ENCODE measurements at places on chromosomes 6 and 20.

DNA sequence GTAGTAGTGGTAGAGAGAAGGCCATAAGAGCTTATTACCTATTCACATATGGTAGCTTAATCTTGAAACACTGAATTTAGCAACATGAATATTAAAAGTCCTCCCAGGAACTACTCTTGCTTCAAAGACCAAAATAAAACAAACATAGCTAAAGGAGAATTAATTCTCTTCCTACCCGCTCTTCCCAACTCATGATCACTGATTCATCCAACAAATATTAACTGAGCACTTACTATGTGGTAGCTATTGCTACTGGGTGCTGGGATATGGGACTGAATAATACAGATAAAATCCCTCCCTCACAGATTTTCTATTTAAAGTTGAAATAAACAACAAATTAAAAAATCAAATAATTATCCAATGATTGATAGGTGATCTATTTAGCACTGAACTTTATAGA, 287.1 kb downstream of the BTBD9 start:
- DNase-seq: no peak

- DNase-seq: no peak
These were observed 88.0 kb downstream of the SCML4 start for GRCh38 chr6:107735906-107736635.

DNA sequence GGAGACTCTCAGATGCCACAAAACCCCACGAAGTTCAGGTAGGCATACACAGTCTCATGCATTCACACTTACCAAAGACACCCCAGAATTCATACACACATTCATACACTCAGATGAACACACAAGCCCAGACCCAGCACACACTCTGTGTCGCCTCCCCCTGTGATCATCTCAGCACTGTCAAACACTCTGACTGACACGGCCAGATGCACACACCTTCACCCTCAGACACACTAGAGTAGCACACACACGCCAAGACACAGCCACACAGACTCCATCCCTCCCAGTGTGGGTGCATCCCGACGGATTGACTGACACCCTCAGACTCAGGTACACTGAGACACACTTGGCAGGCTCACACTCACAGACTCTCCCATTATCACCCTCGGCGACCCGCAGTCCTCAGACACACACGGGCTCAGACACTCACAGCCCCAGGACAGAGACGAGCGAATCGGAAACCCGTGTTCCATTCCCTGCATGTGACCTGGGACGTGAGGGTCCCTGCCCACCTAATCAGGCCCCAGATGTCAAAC, 872 bp upstream of the RIMS4 start:
- DNase-seq: no peak

DNA sequence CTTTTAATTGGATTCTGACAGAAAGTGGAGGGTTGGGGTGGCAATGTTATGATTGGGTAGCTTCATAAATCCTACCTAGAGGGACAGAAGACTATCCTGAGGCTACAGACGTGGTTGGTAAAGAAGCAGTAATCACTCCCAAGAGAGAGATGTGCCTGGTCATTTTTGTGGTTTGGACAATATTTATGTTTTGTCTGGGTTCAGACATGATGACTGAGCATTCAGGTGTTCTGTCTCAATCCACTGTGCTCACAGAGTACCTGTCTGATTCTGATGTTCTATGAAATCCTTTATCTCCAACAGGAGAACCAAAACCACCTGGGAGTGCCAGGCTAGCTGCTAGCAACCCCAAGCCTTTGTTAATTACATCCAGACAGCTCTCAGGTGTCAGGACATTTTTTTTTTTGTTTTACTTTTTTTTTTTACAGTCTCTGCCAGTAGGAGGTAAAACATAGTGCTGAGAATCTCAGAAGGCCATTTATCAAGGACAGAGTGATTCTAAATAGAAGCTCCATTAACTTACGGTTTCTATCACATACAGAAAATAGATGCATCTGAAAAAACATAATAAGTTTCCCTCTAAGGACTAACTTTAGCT, 1.6 kb upstream of the HLA-DQA1 start:
- DNase-seq: no peak

GRCh38 chr6:96138406-96138805, 122.6 kb downstream of the FUT9 start:
- no peak for DNase-seq

DNA sequence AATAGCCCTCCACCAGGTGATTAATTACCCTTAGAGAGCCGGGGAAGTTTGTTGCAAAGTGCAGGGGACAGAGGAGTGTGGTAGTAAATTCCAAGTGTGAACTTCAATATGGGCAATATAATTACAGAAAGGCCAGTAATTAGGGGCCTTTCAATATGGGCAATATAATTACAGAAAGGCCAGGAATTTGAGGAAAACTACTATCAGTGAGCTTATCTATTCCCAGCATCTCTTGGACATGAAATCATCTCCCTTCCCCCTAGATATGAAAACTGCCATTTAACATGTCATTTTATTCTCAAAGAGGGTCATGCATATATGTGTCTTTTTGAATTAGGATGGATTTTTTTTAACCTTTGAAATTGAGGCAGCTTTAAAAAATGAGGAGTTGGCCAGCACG, 102.0 kb downstream of the FOXO3 start:
- DNase-seq: no peak

GRCh38 chr6:16967470-16967817, 134.4 kb upstream of the STMND1 start:
- DNase-seq: no peak

DNA sequence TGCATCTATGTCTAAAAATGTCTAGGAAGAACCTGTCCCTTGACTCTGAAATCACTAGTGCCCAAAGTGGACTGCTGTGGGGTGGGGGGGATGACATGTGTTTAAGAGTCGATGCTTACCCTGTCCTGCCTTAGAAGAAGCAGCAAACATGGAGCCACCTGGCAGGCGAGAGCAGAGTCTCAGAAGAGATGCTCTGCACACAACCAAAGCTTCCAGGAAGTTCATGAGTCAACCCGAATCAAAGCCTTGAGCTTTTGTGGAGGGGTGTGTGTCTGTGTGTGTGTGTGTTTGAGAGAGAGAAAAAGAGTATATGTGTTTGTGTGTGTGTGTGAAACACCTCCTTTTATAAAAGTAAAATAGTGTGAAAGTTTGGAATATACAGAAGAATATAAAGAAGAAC, 269.9 kb downstream of the ALDH8A1 start:
- no peak for DNase-seq

DNA sequence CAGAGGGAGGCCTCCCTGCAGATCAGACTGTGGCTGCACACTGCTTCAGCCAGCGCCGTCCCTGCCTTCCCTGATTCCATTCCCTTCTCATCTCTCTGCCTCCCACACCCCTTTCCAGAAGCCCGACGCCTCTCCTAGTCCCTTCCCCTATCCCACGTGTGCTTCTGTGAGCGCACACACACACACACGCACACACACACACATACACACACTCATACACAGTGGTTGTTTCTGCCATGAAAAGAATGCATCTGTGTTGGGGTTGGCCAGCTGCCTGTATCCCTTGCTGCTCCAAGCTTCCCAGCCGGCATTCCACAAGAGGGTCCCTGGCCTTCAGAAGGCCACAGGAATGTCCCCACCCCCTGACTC, 51.7 kb downstream of the MOCS1 start:
- DNase-seq: no peak

DNA sequence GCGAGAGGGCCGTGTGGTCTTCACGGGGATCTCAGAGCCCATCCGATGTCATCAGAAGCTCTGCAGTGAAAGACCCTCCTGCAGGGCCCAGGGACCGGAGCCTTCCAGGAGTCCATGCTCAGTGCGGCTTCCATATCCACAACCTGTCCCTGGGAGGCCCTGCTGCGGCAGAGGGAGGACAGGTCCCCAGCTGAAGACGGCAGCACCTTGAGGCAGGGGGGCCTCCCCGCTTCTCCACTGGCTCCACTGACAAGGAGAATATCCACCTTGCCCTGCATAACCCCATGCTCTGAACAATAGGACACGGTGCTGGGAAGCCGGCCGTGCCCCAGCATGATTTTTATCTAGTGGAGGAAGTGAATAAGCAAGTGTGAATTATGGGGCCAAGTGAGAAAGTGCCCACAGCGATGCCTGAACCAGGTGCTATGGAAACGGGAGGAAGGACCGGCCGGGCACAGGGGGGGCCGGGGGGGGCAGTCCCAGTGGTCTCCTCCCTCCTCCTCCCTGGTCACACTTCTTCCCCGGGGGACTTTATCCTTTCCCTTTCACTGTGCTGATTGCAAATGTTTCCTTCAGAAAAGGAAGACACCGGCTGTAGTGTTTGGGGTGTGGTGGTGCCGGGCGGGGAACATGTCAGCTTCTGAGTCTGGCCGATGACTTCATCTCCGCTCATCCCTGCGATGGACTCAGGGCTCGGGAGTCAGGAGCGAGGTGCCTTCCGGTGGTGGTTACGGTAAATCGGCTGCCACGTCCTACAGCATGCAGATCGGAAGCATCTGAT, 225.1 kb downstream of the ERMARD start:
- DNase-seq: no peak

DNA sequence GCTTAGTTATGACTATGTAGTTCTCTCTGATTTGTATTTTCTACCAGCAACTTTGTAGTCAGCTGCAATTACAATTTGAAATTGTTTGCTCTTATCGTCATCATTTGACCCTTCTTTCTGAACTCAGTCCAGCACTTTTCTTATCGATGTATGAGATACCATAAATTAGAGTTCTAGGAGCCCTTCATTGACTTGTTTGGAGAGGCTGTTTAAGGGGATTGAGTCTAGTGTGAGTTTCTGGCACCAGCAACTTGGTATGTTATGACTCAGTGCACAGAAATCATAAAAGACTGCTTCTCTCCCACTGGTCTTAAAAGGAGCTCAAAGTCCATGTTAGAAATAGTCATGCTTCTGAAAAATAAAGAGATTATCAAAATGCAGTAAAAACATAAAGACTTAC, 190.3 kb downstream of the TENT5A start:
- DNase-seq: no peak

- DNase-seq: no peak
These were observed 1.3 kb downstream of the ADGRG6 start for GRCh38 chr6:142303176-142303533.

DNA sequence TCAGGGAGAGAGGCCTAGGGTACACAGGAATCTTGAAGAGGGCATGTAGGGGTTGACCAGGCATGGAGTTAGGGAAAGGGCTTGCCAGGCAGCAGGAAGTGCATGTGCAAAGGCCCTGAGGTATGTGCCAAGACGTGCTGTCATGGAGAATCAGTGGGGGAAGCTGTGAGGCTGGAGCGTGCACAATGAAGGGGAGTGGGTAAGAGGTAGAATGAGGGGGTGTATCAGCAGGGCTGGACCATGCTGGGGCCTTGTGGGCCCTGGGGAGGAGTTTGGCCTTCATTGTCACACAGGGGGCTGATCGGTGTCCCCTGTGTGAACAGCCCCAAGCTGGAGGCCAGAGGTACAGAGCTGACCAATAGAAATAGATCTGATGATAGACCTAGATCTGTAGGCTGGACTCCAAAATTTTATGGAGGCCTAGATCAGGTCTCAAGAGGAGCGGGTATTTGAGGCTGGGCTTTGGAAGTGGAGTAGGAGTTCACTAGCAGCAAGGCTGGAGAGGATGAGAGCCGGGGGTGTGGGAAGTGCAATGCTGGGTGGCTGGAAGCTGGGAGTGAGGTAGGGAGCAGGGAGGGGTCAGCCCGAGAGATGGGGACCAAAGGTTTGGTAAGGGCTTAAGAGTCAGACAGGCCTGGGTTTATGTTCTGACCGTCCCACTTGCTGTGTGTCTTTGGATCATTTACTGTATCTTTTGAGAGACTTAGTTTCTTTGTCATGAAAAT, 3.0 kb downstream of the SRC start:
- no peak for DNase-seq

GRCh38 chr6:136307351-136307750, 17.7 kb upstream of the BCLAF1 start:
- no peak for DNase-seq

- DNase-seq: peak; percentile 6
These were observed 94.8 kb upstream of the CNKSR3 start for GRCh38 chr6:154605178-154605881.

DNA sequence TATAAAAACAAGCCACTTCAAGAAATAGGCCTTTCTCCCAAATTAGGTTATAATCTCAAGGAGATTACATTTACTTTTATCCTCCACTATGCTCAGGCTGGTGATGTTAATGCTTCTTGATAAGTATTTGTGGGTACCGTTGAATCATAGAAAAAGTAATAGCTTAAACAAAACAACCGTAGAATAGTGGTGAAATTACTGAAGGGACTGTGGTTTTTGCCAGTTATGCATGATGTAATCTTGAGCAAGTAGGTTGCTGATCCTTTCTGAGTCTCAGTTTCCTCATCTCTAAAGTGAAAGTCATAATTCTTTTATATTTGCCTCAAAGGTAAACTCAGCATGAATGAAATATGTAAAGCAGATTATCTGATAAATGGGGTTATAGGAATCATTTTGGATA, 187.3 kb upstream of the JAG1 start:
- DNase-seq: no peak

GRCh38 chr6:17429383-17430061, 36.1 kb downstream of the CAP2 start:
- DNase-seq: no peak

DNA sequence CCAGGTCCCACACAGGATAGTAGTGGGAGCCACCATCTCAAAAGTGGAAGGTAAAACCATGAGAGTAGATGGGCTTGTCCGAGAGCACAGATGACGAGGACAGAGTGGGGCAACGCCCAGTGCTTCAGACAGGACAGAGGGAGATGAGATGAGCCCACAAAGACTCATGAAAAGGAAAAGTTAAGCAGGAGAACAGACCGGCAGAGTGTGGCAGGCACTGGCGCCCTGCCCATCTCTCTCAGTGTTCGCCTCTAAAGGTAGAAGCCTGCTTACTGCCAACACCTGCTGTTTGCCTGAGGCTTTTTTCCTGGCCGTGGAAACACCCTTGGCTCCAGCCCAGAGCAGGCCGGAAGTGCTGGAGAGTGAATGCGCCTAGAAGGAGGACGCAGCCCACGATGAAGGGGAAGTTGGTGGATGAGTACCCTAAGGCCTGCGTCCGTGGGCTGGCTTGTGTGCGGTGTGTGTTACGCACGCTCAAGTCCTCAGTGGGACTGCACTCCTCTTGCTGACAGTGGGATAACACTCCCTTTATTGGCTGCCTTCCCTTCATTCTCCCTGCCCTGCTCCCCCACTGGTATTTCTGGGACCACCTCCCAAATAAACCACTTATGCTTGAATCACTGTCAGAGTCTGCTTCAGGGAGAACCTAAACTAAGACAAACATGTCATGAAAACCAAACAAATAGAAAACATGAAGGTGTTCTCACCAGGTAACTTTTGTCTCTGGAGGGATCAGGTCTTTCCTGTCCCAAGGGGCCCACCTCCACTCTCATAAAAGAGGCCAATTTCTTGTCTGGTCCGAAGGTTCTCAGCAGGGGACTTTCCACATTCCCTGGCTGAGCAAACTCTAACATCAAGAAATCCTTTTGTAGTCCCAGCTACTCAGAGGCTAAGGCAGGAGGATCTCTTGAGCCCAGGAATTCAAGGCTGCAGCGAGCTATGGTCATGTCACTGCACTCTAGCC, 9.1 kb upstream of the FOXP4 start:
- no peak for DNase-seq

DNA sequence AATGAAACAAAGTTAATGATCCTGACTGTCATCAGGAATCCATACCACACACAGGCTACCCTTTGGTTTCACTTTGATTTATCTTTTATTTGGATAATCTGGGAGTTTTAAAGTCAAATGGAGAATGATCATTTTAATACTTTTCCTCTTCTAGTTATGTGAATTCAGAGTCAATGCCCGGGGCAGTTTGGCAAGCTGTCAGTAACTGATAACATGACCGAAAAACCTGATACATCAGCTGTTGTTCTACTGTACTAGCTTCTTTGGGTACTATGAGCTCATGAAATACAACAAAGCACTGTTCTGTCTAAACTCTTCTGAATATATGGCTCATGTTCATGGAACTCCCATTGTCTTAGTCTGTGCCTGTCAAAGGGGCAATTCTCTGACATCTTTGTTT, 30.2 kb downstream of the KLHL31 start:
- DNase-seq: no peak
